ENCODE measurements at places on chromosomes 1 and 21. TPM values are rescaled to one million over a fixed set of nuclear protein-coding genes. Genes with fewer than 3 reads are reported as not detected.

Gene VAMP3
- total RNA-seq = 66.1 TPM

Gene KDM5B
- total RNA-seq = 77.7 TPM

Gene HECTD3
- 58.4 TPM for total RNA-seq

Gene DAB1
- 4.0 TPM for total RNA-seq

Gene NUP133
- total RNA-seq = 33.1 TPM

Gene TPTE
- not detected for total RNA-seq

Gene FAM163A
- not detected for total RNA-seq

Gene SUSD4
- 2.8 TPM for total RNA-seq

Gene ITGB2
- 411 TPM for total RNA-seq

Gene AMY1B
- not detected for total RNA-seq
